DMS79 (cell line): ENCODE measurements at places on chromosomes 4 and X.

DNA sequence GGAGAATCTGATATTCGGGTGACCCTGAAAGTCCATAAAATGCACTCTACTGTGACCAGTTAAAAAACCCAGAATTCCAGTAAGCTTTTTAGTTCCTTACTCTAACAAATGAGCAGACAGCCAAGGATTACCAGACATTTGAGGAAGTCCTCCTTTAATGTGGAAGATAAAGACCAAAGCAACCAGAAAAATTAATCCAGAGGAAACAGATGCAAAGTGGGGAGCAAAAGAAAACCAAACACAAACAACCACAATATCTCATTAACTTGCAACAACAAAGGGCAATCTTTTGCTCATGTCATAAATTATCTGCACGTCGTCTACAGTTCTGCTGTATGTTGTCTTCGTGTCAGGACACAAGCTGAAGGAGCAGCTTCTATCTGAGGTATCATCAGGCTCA lies 164.4 kb downstream of the PJA1 start:
- DNase-seq, result no peak

- DNase-seq, result no peak
Measured at GRCh38 chr4:76716020-76716419, 181.9 kb downstream of the SOWAHB start.

DNA sequence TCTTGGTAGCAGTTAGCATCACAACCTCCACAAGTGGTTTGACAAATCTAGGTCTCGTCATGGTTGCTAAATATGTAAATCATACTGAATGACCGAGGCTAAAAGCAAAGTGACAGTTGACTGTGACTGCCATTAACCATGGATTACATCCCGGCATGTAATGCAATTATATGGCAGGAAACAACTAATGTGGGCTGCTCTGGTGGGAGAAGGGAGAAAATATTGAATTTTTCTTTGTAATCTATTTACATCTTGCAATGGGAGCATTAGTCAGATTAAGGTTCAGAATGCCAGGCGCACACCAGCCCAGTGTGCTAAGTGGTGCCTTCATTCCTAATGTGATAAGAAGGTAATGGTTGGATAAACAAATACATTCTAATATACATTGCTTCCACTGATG lies 35.8 kb downstream of the UNC5C start:
- no peak for DNase-seq

DNA sequence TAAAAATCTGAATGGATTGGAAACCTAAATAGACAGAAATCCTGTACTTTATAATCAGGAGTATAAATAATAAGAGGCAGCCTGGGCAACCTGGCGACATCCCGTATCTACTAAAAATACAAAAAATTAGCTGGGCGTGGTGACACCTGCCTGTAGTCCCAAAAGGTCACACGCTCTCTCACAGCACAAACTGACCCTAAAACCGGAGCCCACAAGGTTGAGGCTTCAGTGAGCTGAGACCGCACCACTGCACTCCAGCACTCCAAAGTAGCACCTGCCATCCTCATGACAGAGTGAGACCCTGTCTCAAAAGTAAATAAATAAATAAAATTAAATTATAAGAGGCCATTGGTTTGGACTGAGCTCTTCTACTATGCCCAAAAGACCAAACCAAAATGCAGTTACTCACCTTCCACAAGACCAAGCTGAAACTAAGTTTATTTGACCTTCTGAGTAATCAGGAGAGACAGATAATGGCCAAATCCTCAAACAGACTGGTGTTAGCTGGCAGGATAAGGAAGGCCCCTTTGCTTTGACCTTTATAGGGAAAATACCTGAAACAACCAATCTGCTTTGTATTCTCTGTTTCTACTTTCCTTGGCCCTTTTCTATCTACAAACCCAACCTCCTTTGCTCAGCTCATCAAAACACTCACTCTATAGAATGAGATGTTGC lies 3.2 kb upstream of the GRSF1 start:
- no peak for DNase-seq

DNA sequence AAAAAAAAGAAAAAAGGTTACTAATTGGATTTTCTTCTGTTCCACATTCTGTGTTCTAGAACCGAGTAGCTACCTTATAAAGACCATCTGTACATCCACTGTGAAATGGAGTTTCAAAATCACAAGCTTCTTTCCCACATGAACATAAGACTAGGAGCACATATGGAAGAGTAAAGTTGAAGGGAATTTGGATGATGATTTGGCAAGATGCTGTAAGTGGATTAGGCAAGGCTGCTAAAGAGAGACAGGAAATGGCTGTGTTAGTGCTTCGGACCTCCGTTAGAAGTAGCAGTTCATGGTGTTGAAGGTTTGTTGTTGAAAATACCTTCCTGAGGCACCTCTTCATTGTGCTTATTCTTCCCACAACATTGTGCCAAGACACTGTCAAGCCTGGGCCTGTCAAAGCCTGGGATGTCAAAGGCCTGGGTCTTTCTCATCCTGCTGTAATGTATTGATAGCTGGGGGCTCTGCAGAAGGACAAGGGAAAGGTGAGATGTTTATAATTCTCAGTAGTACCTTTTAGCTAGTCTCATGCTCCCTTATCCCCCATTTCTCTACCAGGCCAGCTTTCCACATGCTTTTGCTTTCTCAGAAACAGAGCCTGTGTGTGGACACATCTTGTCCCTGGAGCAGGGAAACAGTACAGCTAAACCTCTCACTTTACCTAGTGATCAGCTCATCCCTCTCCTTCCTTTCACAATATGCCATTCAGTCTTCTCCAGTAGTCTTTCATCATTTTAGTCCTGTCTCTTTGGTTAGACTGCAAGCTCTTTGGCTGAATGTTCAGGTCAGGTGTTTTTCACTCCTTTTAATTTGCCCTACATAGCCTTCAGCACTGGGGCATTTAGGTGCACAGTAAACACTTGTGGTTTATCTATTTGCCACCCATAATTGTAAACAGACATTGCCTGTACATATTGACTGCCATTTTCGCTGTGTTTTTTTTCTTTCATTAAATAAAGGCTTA lies 37.9 kb upstream of the CYP2U1 start:
- DNase-seq, result no peak

DNA sequence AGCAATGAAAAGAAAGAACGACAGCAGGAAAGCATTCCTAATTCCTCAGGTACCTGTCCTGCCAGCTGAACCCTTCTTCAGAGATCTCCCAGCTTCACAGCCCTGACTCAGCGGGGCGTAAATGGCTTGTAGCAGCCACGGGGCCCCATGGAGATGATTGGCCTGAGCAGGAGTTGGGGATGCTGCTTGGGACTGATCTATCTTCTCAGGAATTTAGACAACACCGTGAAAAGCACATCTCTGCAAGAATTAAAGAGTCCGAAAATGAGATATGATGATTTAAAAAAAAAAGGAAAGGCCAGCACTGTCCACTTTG lies 22.5 kb upstream of the SLC25A4 start:
- DNase-seq, result no peak

DNA sequence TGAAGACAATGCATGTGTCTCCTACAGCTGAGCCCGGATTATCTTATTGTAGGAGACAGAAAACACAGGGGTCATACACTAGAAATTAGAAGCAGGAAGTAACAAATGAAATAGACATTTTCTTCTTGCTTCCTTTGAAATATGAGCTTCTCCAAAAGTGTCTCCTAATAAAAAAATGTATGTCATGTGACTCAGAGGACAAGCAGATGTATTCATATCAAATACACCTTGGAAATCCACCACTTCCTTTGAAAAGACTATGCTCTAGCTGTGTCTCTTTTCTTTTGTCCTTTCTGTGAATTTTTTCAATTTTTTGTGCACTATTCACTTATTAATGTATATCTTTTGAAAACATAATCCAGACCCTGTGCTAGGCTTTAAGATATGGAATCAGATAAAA lies 1906.2 kb downstream of the C4orf33 start:
- no peak for DNase-seq

- DNase-seq, result no peak
Measured at GRCh38 chr4:186037692-186038658, 31.0 kb upstream of the TLR3 start.
